Stimulated activated CD4-positive, alpha-beta T cell treated with anti-CD3 and anti-CD28 coated beads, Interleukin-15, amount 100 ng/mL, for 24 hours (primary cell): ENCODE measurements at places on chromosomes 7 and 10.

DNA sequence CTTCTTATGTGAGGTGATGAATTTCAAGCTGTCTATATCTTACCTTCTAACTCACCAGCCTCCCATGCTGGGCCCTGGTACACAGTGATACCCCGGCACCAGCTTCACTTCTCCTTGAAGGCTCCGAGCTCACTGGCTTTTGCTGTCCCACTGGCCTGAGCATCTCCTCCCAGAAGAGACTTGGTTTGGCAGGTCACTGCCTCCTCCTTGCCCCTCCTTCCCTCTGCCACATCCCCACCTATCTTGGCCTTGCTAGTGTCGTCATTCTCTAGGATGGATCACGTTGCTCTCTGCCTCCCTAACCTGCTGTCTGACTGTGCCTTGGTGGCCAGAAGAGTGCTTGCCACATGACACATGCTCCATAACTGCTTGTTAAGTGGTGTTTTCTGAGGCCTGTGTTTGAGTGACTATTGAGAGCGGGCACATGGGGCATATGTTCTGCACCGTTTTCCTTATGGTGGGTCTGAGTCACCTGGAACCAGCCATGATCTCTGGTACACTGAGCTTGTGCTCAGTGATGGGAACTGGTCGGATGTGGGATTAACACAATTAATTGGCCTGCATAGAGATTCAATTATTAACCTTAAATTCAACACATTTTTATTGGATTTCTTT, 86.5 kb downstream of the TMEM178B start:
- no peak for DNase-seq

DNA sequence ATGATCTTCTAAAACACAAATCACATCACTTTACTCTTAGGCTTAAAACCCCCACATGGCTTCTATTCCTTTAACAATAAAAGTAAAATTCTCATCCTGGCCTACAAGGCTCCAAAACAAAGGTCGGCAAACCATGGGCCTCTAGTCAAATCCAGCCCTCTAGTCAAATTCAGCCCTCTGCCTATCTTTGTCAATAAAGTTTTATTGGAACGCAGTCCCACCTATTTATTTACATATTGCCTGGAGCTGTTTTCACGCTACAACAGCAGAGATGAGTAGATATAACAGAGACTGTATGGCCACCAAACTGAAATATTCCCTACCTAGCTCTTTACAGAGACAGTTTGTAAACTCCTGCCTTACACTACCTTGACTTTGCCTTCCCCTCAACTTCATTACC, 178.8 kb downstream of the PTPN20 start:
- no peak for DNase-seq

GRCh38 chr7:100680576-100681271, 7.2 kb downstream of the GNB2 start:
- peak; percentile 23 for DNase-seq

DNA sequence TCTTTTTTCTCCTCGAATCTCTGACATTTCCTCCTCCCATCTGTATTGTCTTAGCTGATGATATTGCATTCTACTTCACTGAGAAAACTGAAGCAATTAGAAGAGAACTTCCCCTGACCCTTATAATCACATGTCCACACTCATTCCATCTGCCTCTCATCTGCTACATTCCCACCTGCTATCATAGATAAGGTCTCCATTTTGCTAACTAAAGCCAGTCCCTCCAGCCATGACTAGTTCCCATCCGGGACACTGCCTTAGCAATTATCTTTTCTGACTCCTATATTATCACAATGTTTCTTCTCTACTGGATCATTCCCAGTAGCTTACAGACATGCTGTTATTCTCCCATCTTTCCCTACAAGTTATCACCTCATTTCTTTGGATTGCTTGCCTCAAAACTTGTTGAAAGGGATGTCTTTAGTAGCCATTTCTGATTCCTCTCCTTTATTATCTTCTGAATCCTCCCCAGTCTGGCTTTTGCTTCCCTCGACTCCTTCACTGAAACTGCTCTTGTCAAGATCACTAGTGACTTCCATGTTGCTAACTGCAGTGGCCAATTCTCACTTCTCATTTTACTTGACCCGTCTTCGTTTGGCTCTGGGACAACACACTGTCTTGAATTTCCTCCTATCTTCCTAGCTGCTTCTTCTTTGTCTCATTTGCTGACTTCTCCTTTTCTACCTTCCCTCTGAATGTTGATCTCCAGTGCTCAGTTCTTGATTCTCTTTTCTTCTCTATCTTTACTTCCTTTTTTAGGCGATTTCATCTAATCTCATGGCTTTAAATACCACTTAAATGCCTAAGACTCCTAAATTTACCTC, 35.9 kb downstream of the FZD1 start:
- DNase-seq, result no peak

GRCh38 chr10:96306516-96306915, 2.3 kb downstream of the DNTT start:
- peak; percentile 17 for DNase-seq

DNA sequence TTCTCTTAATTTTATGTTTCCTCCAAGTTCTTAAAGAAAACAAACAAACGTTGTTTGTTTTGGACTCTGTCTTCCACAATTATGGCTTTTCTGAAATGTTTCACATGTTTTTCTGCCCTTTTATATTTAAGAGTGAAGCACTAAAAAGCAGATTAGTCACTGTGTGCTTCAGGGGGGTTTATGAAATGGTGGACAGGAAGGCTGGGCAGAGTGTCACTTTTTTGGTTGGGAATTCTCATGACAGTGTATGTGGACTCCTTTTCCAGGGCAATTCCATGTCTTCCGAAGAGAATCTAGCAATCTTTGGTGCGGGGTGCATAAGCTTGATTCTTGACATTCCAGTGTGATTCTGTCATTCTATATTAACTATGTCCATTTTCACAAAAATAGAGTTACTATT, 669.4 kb downstream of the PARD3 start:
- no peak for DNase-seq

DNA sequence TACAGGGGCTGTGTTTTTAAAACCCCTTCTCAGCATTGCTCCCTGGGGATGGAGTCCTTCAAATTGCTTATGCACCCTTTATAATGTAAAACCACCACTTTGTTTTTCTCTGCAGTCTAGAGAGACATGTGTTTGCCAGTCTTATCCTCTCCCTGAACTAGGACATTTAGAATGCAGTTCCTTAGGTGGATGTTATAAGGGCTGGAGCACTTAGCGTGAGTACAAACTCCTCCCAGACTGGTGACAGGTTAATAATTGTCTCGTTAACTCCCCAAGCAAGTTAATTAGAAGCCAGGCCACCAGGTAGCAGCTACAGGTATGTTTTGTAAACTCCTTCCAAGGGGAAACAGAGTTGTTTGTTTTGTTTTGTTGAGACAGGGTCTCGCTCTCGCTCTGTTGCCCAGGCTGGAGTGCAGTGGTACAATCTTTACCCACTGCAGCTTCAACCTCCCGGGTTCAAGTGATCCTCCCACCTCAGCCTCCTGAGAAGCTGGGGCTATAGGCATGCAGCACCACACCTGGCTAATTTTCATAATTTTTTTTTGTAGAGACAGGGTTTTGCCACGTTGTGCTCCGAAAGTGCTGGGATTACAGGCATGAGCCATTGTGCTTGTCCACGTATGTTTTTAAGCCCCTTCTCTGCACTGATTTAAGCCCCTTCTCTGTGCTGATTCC, 100.2 kb downstream of the FAM107B start:
- no peak for DNase-seq

DNA sequence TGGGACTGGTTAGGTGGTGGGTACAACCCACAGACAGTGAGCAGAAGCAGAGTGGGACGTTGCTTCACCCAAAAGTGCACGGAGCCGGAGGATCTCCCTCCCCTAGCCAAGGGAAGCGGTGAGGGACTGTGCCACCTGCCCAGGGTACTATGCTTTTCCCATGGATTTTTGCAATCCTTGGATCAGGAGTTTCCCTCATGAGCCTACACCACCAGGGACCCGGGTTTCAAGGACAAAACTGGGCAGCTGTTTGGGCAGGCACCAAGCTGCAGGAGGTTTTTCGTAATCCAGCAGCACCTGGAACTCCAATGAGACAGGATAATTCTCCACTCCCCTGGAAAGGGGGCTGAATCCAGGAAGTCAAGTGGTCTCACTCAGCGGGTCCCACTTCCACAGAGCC, 209.1 kb upstream of the CXCL12 start:
- no peak for DNase-seq

- no peak for DNase-seq
Observed at GRCh38 chr10:33979195-33979594, 644.7 kb upstream of the NRP1 start.

GRCh38 chr7:31267486-31267885, 73.0 kb downstream of the NEUROD6 start:
- DNase-seq, result no peak

- DNase-seq, result no peak
Observed at GRCh38 chr10:21090609-21091082, 193.5 kb upstream of the NEBL start.

GRCh38 chr7:99032928-99033327, 111.0 kb downstream of the SMURF1 start:
- DNase-seq, result no peak

DNA sequence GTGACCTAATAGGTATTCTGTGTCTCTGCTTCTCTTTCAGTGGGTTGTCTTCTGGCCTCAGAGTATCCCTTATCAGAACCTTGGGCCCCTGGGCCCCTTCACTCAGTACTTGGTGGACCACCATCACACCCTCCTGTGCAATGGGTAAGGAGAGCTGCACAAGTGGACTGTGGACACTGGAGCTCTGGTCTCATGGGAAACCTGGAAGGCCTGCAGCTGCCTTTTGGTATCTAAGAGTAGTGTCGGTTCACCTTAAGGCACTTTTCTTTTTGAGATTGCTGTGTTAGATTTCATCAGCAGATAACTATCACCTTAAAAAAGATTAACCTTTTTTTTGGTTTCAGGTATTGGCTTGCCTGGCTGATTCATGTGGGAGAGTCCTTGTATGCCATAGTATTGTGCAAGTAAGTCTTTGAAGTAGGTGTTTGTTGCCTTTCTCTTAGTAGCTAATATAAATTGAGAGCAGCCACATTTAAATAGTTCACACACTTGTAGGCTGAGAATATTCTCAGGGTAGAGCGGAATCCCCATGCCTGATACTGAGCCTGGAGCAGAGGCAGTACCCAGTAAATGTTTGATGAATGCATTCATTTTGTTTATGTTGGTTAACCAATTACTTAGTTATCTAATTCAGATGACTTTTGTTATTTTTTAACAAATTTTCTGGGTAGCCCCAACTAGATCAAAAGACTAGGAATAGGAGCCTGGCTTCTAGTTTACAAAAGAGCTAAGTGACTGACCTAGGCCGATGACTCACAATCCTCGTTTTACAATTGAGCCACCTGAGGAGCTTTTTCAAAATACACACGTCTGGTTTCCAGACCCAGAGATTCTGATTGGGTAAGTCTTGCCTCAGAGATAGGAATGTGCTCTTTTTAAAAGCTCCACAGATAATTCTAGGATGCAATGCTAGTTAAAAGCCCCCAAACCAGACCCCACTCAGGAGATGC, 3.6 kb downstream of the TMEM254 start:
- DNase-seq, result no peak

- no peak for DNase-seq
Observed at GRCh38 chr7:120864141-120864900, 6.4 kb upstream of the TSPAN12 start.

DNA sequence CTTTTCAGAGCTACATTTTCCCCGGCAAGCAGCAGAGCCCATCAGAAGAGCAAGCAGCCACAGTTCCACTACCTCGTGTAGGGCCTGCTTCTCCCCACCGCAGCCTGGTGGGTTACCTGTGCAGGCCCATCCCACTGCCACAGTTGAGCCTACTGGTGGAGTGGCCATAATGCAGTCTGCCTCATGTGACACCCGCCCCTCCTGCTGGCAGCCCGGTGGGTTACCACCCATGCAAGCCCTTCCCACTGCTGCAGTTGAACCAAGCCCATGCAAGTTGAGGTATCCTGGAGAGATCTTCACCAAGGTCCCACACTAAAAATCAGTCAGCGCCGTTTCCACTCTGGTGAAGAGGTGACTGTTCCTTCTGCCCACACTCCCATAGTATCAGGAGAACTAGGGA, 32.1 kb upstream of the CNNM1 start:
- DNase-seq, result no peak

- DNase-seq, result peak; percentile 72
Observed at GRCh38 chr7:5665094-5666025, 116.1 kb downstream of the RNF216 start.

GRCh38 chr7:3215624-3216585, 85.1 kb upstream of the SDK1 start:
- no peak for DNase-seq

- peak; percentile 19 for DNase-seq
Observed at GRCh38 chr10:12252882-12253546, 57.0 kb downstream of the CDC123 start.

DNA sequence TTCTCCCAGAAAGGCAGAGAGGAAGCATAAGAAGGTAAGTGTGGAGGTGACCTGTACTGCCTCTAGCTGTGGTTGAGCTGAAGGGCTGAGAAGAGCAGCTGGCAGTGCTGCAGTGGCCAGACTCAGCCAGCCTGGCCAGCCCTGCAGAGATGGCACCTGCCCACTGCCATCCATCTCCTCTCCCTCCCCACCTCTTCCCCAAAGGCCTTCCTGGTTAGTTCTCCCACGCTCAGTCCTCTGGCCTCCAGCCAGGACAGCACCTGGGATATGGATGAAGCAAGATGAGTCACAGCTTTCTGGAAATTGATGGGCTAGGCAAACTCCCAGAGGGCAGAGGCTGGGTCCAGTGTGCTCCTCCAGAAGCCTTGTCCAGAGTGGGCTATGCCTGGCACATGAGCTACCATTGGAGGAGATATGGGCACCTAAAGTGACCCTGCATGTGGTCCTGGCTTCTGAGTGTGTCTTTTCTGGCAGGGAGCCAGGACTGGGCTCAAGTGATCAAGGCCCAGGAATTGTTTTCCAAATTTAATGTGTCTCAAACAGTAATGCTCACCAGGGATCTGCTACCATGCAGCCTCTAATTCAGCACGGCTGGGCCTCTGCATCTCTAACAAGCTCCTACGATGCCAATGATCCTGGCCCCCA, 81.0 kb upstream of the CACUL1 start:
- no peak for DNase-seq

DNA sequence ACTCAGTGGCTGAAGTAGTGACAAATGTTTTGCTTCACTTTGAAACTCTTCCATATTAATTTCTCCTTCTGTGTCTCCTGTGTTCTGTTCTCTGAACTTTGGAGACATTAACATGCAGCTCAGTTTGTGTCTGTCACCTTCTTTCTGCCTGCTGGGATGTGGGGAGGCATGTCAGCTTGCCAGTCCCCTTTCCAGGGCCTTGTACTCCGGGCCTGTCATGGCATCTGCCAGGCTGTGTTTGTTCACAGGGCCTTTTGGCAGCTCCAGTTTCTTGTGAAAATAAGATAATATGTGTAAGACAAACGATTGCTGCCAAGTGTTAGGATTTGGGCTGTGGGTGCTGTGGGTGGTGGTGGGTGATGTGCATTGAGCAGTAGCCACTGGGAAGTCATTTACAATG, 76.1 kb upstream of the ELMO1 start:
- no peak for DNase-seq

GRCh38 chr7:105250706-105251105, 138.0 kb downstream of the SRPK2 start:
- no peak for DNase-seq

- DNase-seq, result no peak
Observed at GRCh38 chr10:44776181-44776580, 135.0 kb upstream of the TMEM72 start.

GRCh38 chr7:1246160-1246870, 13.6 kb downstream of the UNCX start:
- DNase-seq, result no peak

- no peak for DNase-seq
Observed at GRCh38 chr10:79074732-79075131, 6.0 kb downstream of the ZMIZ1 start.
